ENCODE measurements at places on chromosomes 7 and 10.

- no peak for DNase-seq
Observed at GRCh38 chr10:112353046-112353445, 20.9 kb upstream of the ACSL5 start.

- DNase-seq, result no peak
Observed at GRCh38 chr10:102726274-102726673, 11.8 kb downstream of the SFXN2 start.

DNA sequence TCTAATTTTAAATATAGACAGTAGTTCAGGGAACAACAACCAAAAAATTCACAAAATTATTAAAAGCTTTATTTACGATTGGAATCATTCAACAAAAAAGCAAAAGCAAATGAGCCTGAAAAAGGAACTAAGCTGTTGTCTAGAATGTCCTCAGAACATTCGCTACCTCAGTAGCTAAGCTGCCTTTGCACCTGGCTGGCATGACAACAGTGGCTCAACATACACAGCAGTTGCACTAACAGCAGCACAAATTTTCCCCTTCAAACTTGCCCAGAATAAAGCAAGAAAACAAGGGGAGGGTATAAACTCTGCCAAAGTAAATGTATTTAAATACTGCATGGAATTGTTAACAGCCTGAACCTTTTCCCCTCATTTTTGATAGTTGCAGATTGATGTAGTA, 70.4 kb upstream of the GRID1 start:
- no peak for DNase-seq

DNA sequence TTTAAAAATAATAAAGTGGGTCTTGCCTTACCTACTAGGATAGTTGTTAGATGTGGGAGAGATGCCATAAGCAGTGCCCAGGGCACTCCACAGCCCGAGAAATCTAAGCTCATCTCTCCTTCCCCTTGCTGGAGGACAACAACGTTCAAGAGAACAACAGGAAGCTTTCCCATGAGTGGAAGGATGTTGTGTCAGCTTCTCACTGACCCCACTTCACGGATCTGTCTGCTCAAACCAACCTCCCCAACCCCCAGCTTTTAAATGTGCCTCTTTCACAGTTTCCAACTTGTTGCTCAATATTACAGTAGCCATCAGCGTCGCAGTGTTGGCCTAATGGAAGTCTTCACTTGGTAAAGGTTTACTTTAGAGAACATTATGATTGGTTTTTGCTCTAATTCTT, 72.1 kb downstream of the PTPRE start:
- no peak for DNase-seq

- DNase-seq, result no peak
Observed at GRCh38 chr7:148253629-148254028, 336.9 kb upstream of the C7orf33 start.

DNA sequence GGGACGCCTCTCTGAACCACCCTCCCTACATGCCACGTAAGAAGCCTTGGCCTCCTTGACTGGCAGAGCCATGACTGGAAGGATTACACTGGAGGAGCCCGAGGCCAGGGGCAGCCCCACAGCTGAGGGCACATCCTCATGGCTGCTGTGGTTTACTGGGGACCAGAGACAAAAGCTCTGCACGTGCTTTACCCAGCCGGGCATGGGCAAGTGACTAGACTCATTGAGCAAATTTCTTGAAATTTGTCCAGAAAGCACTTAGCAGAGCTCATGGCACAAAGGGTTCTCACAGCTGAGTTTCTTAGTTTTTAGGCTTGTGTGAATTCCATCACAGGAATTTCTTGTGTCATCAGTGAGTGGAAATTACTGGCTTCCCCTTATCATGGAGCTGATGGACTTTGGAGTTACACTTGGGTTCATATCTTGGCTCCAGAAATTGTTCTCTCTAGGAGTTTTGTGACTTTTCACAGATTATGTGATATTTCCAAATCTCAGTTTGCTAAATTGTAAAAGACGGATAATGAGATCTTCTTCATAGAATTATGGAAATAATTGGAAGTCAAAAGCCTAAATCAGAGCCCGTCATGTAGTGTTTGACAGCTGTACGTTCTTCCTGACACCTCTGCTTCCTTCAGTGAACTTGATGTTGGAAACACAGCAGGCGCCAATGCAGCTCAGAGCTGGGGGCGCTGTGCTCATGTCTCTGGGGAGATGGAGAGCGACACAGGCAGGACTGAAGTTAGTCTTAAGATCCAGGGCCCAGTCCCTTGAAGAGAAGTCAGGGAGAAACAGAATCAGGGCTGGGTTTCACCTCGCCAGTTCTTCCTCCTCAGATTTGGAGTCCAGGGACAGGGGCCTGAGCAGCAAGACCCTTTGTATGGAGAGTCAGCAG, 47.7 kb upstream of the MGAM2 start:
- DNase-seq, result no peak

Data from putamen (tissue), 1 donor.